Activated naive CD8-positive, alpha-beta T cell treated with anti-CD3 and anti-CD28 coated beads for 36 hours (primary cell): ENCODE measurements at places on chromosomes 4 and X.

- DNase-seq: no peak
Measured at GRCh38 chr4:85879518-85879917, 404.6 kb downstream of the ARHGAP24 start.

- DNase-seq: no peak
Measured at GRCh38 chr4:138535316-138535715, 293.2 kb upstream of the SLC7A11 start.

GRCh38 chr4:147428583-147428982 is 52.3 kb upstream of the EDNRA start:
- no peak for DNase-seq

- no peak for DNase-seq
Measured at GRCh38 chrX:37638047-37638446, 47.5 kb upstream of the XK start.

DNA sequence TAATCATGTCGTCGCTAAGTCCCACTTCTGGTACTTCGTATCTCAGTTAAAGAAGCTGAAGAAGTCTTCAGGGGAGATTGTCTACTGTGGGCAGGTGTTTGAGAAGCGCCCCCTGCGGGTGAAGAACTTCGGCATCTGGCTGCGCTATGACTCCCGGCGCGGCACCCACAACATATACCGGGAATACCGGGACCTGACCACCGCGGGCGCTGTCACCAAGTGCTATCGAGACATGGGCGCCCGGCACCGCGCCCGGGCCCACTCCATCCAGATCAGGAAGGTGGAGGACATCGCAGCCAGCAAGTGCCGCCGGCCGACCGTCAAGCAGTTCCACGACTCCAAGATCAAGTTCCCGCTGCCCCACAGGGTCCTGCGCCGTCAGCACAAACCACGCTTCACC is 11.3 kb downstream of the PNCK start:
- no peak for DNase-seq

- DNase-seq: peak; percentile 18
Measured at GRCh38 chr4:170047771-170048354, 21.7 kb upstream of the MFAP3L start.

GRCh38 chr4:2426069-2426397 is 7.3 kb downstream of the CFAP99 start:
- DNase-seq: no peak

- no peak for DNase-seq
Measured at GRCh38 chr4:182245541-182246215, 2.5 kb downstream of the TENM3 start.

- DNase-seq: no peak
Measured at GRCh38 chr4:109996526-109996925, 83.8 kb downstream of the EGF start.

DNA sequence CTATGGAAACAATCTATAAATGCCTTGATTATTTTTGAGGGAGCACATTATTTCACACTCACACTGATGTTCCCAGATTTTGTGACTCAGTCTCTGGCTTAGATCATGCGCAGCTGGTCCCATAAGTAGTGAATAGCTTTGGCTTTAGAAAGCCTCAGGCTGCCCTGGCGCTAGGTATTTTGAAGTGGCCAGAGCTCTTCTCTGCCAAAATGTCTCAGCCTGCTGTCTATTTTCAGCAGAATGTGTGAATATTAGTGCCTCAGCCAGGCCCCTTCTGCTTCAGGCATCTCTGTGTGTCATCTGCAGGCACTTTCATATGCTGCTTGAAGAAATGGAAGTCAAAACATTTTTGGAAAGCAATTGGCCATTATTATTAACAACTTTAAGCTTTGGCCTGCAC is 931.0 kb upstream of the INTU start:
- DNase-seq: no peak

GRCh38 chr4:74682567-74683359 is 111.6 kb downstream of the BTC start:
- no peak for DNase-seq

DNA sequence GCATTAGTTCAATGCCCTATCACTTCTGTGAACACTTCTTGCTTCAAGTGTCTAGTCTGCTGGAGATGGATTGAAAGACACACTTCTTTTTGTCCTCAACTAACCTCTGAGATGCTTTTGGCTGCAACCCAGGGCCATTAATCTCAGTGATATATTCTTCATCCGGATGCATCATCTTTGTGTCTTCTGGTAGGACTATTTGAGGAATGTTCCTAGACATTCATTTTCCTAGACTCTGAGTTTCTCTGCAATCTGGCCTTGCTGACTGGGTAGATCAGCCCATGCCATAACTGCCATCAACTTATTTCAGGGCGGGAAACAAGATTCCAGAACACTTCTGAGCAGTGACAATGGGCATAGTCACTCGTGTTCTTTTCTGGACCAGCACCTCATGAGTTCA is 329.4 kb downstream of the PDGFC start:
- no peak for DNase-seq

- no peak for DNase-seq
Measured at GRCh38 chr4:104022226-104022625, 302.4 kb upstream of the TACR3 start.

DNA sequence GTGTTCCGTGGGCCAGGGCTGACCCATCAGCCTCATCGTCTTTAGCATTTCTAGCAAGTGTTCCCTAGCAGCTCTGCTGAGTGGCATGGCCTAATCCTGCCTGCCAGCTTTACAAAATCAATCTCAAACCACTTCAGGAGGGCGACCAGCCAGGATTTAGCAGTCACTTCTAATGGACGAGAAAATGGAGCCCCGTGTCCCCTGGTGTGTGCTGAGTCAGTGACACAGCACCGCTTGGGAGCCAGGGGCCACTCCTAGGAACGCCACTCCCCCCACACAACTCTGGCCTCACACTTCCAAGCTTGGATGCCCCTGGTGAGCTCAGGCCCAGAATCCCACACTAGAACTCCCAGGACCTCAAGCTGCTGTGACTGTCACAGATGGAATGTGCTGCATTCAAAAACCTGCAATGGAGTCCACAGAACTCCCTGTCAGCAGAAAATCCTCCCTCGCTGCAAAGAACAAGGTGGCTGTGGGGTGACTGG is 311.2 kb upstream of the GATB start:
- DNase-seq: no peak

- no peak for DNase-seq
Measured at GRCh38 chrX:54359408-54359807, 1.6 kb upstream of the WNK3 start.

DNA sequence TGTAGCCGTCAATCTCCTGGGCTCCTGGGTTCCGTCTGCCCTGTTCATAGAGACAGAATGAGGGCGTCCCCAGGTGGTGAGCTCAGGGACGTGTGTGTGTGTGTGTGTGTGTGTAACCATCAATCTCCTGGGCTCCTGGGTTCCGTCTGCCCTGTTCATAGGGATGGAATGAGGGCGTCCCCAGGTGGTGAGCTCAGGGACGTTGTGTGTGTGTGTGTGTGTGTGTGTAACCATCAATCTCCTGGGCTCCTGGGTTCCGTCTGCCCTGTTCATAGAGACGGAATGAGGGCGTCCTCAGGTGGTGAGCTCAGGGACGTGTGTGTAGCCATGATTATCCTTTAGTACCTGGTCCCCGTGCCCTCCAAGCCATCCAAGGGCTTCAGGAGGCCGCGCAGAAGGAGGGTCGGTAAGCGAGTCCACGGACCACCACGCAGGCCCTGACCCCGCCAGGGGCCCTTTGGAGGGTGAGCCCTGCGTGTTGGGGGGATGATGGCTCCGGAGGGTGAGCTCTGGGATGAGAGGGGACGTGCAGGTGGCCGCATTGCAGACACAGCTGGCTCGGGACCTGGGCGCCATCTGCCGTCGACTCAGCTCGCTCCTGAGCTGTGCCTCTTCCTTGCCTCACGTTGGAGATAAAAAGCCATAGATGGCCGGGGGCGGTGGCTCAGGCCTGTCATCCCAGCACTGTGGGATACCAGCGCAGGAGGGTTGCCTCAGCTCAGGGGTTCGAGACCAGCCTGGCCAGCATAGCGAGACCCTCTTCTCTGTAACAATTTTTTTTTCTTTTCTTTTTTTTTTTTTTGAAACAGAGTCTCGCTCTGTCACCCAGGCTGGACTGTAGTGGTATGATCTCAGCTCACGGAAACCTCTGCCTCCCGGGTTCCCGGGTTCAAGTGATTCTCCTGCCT is 5.4 kb upstream of the GTPBP6 start:
- DNase-seq: peak; percentile 54

DNA sequence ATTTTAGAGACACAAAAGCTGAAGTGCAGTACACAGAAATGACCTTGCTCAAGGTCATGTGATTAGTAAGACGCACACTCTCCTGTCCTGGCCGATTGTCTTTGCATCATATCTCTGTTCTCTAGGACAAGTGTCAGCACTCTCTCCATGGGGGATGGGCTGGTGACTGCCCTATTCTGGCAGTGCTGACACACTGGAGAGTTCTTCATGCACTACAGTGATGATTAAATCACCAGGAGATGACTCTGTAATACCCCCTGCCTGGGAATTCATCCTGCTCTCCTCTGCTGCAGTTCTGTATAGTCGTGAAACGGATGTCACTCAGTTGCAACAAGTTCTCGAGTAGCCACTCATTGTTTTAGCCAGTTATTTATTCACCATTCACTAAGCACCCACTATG is 5.3 kb upstream of the SHISA3 start:
- DNase-seq: no peak

DNA sequence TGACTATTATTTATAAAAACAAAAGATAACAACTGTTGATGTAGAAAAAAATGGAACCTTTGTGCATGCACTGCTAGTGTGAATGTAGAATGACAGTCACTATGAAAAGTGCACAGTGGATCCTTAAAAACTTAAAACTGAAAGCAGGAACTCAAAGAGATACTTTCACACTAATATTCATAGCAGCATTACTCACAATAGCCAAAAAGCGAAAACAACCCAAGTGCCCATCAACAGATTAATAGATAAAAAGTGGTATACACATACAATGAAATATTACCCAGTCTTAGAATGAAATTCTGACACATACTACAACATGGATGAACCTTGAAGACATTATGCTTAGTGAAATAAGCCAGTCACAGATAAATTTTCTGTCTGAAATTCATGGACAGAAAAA is 23.8 kb downstream of the CENPC start:
- no peak for DNase-seq

DNA sequence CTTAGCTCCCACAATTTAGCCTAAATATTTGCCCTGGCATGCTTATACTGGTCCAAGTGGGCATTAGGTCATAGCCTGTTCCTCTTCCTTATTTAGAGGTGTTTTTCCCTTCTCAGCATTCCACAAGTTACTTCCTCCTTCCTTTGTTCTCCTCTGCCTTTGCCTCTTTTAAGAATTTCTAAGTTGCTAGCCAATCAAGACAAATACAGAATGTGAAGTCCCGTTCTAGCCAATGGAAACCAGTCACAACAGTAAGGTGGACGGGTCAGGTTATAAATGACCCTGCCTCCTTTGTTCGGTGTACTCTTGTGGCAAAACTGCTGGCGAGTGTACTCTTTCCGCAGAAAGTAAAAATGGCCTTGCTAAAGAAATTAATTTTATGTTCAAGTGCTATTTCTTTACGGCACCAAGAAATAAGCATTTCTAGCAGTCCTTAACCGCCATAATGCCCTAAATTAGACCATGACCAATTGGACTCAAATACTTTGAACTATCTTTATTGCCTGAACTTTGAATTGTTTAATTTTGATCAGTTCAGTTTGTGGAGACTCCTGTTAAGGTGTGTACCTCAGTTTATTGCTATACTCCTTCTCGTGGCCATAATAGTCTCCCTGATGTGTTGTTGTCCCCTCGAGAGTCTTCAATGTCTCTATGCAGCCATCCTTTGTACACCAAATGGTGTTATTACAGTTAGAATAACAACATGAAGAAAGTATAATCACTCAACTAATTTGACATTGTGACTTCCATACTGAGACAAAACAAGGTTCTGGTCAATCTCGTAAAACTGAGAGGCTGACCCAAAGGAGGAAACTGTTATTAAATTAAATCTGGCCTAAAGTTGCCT is 1.6 kb upstream of the HADH start:
- no peak for DNase-seq

DNA sequence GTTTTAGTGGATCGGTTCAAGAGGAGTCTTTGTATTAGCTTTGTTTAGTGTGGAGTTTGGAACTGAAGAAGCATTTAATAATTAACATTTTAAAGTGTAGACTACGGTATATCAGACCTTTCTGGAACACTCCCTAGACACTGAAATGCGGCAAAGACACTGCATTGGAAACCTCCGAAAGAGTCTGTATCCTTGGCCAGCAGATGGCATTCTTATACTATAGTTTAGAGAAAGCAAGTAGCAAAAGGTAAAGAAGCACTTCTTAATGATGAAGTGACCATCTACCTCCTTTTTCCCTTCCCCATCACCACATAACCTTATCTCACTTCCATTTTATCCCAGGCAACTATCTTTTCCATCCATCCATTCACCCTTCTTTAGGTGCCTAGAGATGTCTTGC is 7.6 kb downstream of the FABP2 start:
- DNase-seq: no peak

GRCh38 chr4:89247951-89248350 is 59.6 kb downstream of the GPRIN3 start:
- no peak for DNase-seq

GRCh38 chrX:12308420-12308819 is 170.1 kb downstream of the FRMPD4 start:
- no peak for DNase-seq

- DNase-seq: no peak
Measured at GRCh38 chr4:2652415-2653160, 103.5 kb downstream of the TNIP2 start.

DNA sequence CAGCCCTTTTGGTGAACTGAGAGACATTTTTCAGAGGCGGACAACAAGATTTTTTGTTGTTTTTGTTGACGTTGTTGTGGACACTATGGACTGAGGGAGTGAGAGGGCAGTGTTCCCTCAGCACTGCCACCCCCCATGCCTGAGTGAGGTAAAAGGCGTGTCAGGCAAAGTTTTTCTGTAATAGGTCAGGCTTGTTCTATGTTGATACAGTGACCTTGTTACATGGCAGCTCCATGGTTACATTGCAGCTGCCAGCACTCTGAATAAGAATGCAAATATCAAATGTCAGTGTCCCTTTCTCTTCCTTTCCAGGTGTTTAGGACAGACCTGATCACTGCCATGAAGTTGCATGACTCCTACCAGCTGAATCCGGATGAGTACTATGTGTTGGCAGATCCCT is 36.6 kb downstream of the JADE1 start:
- no peak for DNase-seq

DNA sequence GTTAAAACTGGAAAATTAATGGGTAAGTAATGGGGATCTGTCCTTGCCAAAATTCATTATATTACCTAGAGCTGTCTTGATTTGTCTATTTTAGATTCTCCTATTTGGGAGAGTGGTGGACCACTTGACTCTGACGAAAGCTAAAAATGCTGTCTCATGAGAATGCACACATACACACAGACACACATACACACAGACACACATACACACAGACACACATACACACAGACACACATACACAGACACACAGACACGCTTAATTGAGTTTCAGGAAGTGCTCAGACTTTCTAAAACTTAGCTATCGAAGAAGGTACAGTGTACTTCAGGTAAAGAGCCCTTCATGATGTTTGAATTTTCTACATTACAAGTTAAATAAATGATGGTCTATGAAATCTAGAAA is 279.5 kb downstream of the ANKRD50 start:
- DNase-seq: no peak
